ENCODE measurements at places on chromosomes 7 and 10.
A peak's percentile ranks its signal among the peaks of the same experiment; 100 is the strongest.

DNA sequence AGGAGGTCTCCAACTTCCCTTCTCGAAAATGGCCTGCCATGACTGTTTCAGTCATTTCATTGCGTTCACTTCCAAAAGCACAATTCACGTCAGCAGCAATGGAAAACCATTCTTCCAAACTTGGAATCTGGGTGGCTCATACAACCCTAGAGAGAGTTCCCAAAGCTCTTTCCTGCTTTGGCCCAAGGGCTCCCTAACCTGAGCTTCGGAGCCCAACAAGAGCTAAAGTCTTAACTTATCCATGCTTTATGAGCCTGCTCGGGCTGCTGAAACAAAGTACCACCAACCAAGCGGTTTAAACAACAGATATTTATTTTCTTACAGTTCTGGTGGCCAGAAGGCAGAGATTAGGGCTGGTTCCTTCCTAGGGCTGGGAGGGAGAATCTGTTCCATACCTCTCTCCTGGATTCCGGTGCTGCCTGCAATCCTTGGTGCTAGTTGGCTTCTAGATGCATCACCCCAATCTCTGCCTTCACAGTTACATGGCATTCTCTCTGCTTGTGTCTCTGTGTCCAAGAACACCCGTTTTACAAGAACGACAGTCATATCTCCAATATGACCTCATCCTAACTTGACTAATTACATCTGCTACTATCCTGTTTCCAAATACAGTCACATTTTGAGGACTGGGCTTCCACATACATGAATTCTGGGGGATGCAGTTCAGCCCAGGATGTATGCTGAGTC, 33.5 kb downstream of the CAMK2B start:
- DNase-seq = no peak

DNA sequence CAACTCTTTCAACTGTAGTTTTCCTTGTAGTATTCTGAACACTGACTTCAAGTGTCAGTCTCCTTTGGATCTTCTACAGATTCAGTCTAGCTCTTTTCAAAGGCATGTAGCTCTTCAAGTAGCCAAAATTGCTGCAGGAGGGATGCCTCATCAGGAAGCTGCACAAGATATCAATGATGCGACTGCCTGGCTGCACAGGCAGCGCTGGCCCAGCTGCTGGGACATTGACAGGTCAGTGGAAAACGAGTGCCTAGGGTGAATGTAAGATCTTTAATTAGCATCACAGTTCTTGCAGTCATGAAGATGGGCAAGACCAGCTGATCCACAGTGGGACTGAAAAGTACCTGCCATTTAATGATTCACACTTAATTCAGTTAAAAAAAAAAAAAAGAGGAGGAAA, 167.6 kb downstream of the ANK3 start:
- no peak for DNase-seq

DNA sequence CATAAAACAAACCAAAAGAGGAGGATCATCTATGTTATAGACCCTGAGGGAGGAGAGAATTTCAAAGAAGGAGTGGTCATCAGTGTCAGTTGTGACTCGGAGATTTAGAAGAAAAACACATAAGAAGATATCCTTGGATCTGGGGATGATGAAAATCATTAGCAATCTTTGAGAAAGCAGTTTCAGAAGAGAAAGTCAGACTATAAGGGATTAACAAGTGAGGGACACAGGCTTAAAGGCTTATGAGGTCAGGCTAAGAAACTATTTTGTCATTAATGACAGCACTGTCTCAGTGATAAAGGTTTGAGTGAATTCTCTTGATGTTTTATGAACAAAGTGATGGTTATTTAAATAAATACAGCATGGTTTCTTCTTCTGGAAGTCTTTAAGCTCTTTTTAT, 6.1 kb upstream of the GPR85 start:
- peak; percentile 14 for DNase-seq

- DNase-seq = no peak
These were observed 239.0 kb upstream of the PODXL start for GRCh38 chr7:131795400-131795799.

DNA sequence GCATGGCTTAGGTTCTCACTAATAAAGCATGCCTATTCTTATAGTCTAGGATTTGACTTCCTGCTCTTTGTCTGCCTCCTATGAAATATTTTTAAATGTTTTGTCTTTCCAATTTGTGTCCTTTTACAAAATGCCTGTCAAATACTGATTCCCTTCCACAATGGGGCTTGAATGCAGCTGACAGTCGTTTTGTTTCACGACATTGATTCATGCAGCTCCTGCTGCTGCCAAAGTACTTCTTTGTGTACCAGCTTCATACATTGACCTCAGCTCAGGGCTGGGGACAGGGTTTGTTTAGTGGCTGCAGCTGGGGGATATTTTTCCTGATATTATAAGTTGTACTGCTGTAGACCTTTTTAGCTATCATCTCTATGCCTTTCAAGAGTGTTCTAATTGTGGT, 371.9 kb upstream of the CHRM2 start:
- no peak for DNase-seq

DNA sequence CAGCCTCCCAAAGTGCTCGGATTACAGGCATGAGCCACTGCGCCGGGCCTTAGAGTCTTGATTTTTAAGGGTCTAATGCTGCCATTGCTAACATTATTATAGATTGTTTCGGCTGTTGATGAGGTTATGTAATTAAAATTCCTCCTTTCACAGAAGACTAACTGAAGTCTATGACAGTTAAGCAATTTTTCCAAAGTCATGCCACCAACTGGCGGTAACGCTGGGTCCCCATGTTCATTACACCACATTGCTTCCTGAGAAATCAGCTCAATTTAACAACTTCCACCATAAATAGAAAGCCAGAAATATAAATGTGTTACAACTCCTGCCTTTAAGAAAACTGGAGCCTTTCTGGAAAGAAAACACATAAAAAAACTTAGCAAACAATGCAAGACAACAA, 3.5 kb downstream of the ERLIN1 start:
- no peak for DNase-seq

DNA sequence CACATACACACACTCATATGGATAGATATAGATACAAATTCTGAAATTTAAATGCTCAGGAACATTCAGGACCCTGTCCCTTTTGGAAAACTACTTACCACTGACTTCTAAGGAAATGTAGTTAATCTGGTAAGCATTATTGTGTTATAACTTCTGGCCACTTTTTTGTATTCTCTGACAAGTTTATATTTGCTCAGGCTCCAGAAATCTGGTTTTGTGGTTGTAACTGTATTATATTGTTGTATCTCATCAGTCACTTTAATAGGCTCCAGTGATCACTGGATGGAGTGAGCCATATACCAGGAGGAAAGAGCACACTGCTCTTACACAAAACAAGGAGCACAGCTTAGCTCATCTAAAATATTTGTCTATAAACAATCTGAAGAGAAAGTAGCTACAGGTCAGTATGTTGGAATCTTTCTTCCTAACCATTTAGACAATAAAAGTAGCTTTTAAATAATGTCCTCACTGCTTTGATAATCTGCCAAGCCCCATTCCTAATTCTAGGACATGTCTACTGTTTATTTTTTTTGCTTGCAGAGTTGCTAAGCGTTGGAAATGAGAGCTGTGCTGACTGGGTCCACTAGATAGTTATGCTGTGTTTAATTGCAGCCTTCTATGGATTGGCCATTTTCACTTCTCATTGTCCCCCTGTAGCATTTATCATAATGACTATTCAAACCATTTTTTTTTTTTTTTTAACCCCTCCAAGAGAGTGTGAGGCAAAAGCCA, 43.8 kb downstream of the SMNDC1 start:
- DNase-seq = peak; percentile 1

- no peak for DNase-seq
These were observed 34.2 kb upstream of the FAM171A1 start for GRCh38 chr10:15405319-15405718.

DNA sequence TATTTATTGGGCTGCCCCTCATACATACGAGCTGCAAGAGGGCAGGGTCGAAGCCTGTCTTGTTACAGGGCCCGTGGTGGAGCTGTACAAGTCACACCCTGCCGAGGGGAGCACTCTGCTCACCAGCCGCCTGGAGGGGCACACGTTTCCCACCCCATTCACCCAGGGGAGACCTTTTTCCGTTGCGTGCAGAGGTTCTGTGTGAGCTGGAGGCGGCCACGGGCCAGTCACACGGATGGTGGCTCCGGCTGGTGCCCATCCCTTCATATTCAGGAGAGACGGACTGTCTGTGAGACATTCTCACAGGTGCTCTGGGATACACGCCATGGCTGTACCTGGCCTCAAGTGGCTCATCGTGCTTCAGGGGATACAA, 47.9 kb upstream of the FAM20C start:
- no peak for DNase-seq

DNA sequence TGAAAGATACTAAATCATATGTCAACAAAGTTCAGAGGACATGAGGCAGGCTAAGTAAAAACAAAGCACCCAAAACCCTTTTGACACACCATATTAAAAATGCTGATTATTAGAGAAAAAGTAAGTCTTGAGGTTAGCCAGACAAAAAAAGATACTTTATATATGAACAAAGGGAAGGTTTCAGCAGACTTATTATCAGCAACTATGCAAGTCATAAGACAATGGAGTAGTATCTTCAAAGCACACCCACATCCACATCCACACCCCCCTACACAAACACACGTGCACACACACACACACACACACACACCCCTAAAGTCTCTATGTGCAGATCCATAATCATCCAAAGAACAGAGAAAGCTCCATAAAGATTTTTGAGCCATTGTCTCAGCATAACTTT, 1373.9 kb upstream of the CELF2 start:
- DNase-seq = no peak

GRCh38 chr10:114653926-114654325, 4.1 kb downstream of the ABLIM1 start:
- no peak for DNase-seq

- no peak for DNase-seq
These were observed 19.8 kb downstream of the PNLIP start for GRCh38 chr10:116565534-116565933.

DNA sequence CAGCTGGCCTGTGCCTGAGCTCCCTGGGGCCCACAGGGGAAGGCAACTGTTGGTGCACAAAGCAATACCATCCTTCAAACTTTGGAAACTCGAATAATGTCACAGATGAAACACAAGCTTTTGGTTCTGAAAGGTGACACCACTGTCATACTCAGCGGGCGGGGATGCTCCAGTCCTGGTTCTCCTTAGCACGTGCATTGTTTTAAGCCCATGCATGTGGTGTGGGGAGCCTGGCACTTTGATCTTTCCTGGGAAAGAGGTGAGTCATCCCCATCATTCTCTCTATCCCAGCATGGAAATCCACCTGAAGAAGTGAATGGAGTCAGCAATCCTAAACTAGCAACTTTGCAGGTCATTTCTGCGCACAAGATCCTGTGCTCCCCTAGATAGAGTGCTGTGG, 119.6 kb downstream of the GLRX3 start:
- DNase-seq = no peak

GRCh38 chr10:60417901-60418300, 28.2 kb upstream of the ANK3 start:
- DNase-seq = no peak

DNA sequence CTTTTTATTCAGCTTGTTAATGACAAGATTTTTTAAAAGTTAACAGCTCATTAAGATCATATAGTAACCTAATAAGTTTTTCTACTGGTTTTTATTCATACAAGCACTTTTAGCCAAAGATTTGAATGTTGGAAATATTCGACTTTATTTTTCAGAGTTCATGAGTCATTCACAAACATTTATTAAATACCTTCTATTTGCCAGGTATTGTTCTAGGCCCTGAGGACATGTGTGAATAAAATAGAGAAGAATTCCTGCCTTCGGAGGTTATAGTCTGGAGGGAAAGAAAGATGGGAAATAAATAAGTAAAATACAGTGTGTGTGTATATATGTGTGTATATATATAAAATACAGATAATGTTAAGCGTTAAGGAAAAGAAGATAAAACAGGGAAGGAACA, 31.5 kb downstream of the BTAF1 start:
- DNase-seq = no peak

DNA sequence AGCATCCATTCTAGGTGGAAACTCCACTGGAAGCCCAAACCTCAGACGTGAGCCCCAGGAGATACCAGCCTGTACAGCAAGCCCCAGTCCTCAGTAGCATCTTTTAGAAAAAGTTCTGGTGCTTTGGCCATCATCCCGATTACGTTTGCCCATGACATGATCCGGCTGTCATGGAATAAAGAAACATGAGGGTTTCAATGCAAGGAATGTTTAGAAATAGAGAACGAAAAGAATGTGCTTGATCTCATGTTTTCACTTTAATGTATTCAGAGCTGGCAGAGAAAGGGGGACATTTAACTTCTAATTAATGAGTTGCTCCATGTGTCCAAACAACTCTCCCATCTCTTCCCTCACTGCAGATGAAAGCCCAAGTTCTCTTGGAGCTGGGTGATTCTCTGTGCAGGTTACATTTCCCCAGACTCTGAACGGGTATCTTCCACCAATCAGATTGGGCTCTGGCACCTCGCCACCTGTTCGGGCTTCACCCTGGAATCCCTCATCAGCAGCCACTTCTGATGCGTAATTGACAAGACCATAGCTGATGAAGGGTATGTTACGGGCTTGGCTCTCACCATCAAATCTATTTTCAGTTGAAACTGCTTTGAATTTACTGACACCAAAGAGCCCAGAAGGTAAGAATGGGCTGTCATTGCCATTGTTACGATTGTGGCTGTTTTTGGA, 165.3 kb downstream of the PLXNA4 start:
- no peak for DNase-seq

- DNase-seq = peak; percentile 81
These were observed at the start of gene MINDY4 for GRCh38 chr7:30771174-30771879. MINDY4 (plus strand) TSS chr7:30771417; CDS start chr7:30771494, 77 bp downstream.

- DNase-seq = peak; percentile 94
These were observed at the start of gene BMPR1A for GRCh38 chr10:86756511-86757112. BMPR1A (plus strand) TSS chr10:86756619; CDS start chr10:86876019, 119,400 bp downstream.

DNA sequence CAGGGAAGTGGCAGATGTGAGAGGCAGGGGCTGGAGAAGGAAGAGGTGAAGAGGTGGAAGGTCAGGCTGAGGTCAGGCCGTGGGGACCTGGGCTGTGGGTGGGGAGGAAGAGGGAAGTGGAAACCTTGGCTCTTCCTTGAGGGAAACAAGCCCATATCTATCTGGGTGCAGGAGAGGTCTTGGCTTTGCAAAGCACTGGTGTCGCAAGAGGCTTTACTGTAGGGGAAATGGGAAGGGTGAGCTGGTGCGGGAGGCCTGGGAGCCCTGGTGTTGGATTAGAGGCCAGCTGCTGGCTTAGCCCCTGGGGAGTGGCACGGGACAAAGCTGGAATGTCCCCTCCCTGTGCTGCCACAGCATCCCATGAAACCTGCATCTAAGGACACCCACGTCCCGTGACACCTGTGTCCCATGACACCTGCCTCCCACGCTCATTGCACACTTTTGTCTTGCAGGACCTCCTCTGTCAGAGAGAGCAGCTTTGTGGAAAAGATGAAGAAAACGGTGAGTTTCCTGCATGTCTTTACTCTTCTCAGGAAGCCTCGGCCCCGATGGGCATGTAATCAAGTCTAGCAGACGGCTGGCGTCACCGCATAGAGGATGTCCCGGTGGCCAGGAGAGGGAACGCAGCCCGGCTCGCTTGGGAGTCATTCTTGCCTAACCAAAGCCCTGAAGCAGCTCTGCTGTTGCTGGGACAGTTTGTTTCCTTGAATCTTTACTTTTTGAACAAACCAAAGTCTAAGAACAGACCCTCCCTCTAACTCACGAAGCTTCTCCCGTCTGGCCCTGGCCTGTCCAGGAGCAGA, 22.2 kb downstream of the TMEM120A start:
- no peak for DNase-seq

GRCh38 chr7:45920502-45921380, at the start of gene IGFBP3:
IGFBP3 (minus strand) TSS chr7:45921272; CDS start chr7:45921140, 132 bp downstream.
- peak; percentile 64 for DNase-seq
